Esophagus muscularis mucosa (tissue), 4 donors: ENCODE measurements at places on chromosomes 13 and 19. TPM values are rescaled to one million over a fixed set of nuclear protein-coding genes. Genes with fewer than 3 reads are reported as not detected.
A peak's percentile ranks its signal among the peaks of the same experiment; 100 is the strongest.

The ZGLP1 gene
- 1.2 TPM for total RNA-seq

The SLC25A41 gene
- total RNA-seq, result 0.66 TPM

The IRS2 gene
- 59.4 TPM for total RNA-seq

The SIGLEC12 gene
- not detected for total RNA-seq

The LYPD5 gene
- 12.0 TPM for total RNA-seq

The PSG7 gene
- not detected for total RNA-seq

The KLK8 gene
- total RNA-seq, result not detected

The IRGC gene
- not detected for total RNA-seq

The KLK3 gene
- total RNA-seq, result not detected

GRCh38 chr13:80360453-80360800, 19.5 kb upstream of the SPRY2 start:
- DNase-seq, result no peak

DNA sequence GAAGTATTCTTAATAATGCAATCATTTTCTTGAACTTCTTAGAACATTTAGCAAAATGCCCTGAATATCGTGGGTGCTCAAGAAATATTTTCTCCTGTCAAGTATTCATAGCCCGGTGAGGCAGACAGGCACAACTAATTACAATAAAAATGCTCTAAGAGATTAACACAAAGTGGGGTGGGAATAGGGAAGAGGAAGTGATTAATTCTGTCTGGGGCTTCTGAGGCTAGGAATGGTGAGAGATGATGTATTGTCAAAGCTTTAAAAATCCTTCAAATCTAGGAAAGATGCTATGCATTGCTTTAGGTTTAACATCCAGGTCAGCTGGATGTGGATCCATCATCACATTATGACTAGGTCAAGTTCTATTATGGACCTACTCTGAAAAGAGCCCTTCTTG, 66.9 kb upstream of the POSTN start:
- no peak for DNase-seq

- peak; percentile 21 for DNase-seq
Measured at GRCh38 chr19:54574051-54574450, 461 bp downstream of the LILRA2 start.

DNA sequence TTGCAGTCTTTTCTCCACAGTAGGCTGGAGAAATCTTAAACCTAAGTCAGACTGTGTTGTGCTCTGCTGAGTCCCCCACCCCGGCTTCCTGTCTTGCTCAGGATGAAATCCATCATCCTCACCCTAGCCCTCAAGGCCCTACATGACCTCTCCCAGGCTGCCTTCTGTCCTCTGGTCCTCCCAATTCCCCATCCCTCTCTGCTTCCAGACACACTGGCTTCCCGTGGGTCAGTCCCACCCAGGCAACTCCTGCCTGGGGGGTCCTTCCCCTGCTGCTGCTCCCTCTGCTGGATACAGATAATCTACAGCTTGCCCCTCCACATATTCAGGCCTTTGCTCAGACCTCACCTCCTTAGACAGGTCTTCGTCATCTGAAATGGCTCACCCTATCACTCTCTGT, 18.4 kb upstream of the CBY2 start:
- peak; percentile 53 for DNase-seq

GRCh38 chr19:5925830-5926427, 11.9 kb downstream of the CAPS start:
- no peak for DNase-seq

DNA sequence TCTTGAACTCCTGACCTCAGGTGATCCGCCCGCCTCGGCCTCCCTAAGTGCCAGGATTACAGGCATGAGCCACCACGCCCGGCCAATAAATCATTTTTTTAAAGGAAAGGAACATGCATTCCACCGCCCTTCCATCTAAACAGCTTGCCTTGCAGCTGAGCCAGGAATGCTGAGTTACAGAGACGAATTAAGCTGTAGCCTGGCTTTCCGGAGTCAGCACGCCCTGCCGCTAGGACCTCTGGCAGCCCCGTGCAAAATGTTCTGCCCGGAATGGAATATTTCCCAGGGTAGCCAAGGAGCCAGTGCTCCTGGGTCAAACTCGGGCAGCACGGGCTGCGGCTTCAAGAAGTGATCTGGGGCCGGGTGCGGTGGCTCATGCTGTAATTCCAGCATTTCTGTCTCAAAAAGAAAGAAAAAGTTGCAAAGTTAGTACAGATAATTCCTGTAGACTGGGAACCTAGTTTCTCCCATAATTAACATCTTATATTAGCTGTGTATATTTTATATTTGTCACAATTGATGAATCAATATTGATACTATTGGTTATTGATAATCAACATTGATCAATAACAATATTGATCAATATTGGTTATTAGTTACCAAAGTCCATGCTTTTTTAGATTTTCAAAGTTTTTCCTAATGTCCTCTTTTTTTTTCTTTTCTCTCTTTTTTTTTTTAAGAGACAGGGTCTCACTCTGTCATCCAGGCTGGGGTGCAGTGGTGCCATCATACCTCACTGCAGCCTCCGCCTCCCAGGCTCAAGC, 19.2 kb downstream of the ATCAY start:
- no peak for DNase-seq

DNA sequence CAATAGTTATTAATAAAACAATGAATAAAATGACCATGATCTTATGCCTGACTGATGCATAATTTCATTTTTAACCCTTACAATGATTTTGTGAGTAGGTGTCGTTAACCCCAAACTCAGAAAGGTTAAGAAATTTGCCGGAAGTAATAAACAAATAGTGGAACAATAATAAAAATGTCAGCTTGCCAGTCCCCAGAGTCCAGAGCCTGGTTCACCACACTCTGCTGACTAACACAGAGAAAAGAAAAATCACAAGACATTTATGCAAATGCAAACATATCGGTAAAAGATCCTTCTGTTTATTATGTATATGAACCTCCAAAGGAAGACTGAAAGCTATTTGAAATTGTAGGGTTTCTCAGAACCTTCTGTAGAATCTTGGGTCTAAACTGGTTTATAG, 563.7 kb downstream of the EFNB2 start:
- no peak for DNase-seq

- peak; percentile 86 for DNase-seq
Measured at GRCh38 chr13:40434516-40435397, 231.7 kb downstream of the FOXO1 start.

GRCh38 chr13:95296326-95296925, 4.8 kb downstream of the ABCC4 start:
- DNase-seq, result no peak

GRCh38 chr19:49551531-49551930, 23.7 kb downstream of the RCN3 start:
- DNase-seq, result no peak
